Calu3 (cell line): ENCODE measurements at places on chromosomes 2 and 18.

DNA sequence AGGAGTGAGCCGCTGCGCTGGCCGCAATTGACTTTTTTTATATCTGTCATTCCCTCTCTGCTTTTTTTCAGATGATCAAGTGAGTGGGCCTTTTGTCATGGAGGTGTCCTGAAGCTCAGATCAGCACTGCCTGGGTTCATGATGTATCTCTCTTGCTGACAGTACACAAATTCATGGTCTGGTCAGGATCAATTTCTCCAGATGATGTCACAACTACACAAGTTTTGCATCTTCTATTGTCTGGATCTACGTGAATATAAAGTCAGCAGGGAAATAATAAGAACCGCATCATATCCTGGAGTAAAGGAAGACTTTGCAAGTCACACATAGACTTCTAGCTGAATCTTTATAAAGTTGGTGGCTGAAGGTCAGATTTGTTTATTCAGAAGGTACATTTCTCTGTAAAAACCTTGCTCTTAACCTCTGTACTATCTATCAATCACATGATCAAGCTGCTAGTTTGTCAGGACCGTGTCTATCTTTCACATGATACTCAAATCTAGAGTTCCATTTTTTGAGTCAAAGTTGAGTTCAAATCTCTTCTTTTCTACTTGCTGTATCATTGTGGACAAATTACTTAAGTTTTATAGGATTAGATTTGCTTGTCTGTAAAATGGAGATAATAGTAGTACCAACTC lies 13.1 kb upstream of the CD28 start:
- no peak for DNase-seq

- no peak for DNase-seq
These were observed 177.7 kb upstream of the OSR1 start for GRCh38 chr2:19536136-19536535.

DNA sequence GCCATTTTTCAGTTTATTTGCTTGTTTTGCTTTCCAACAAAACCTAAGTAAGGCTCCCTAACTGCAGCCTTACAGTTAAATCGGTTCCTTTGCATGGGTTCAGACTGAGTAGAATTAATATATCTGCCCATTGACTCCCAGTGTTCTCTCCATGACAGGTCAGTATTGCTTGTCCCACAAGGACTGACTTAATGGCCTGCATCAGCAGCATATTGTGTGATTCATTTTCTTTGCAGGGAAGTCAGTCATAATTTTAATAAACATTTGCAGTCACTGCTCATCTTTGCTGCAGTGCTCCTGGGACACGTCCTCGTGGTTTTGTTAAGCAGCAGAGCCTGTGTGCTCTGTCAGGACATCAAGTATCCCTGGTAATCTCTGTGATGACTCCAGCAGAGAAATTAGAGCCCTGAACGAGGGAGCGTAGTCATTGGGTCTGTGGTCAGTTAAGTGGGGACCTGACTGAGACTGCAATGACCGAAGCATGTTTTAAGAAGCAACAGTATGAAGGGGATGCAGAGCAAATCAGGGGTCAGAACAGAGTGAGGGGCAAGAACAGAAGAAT lies 93.3 kb downstream of the CDH20 start:
- DNase-seq = no peak

GRCh38 chr18:59300676-59301285 lies 17.7 kb downstream of the CPLX4 start:
- peak; percentile 7 for DNase-seq

GRCh38 chr2:104867813-104868504 lies 14.0 kb downstream of the POU3F3 start:
- no peak for DNase-seq

GRCh38 chr2:166074430-166074829 lies 53.4 kb downstream of the SCN1A start:
- no peak for DNase-seq

- no peak for DNase-seq
These were observed 27.2 kb downstream of the ATP8B1 start for GRCh38 chr18:57775937-57776336.

DNA sequence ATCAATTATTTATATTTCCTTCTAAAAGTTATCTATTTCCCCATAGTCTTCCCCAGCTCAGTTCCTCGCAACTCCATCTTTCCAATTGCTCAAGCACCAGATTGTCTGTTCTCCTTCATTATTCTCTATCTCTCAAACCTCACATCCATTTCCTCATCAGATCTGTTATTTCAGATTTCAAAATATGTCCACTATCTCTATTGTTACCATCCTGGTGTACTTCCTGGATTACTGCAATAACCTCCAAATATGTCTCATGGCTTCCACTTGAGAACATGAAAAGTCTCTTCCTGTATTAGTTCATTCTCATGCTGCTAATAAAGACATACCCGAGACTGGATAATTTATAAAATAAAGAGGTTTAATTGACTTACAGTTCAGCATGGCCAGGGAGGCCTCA lies 641.7 kb upstream of the ZEB2 start:
- no peak for DNase-seq

- DNase-seq = peak; percentile 32
These were observed at the start of gene VAMP5 for GRCh38 chr2:85584354-85584856. Gene VAMP5 (plus strand): TSS chr2:85584431. CDS start chr2:85584491, 60 bp downstream.

DNA sequence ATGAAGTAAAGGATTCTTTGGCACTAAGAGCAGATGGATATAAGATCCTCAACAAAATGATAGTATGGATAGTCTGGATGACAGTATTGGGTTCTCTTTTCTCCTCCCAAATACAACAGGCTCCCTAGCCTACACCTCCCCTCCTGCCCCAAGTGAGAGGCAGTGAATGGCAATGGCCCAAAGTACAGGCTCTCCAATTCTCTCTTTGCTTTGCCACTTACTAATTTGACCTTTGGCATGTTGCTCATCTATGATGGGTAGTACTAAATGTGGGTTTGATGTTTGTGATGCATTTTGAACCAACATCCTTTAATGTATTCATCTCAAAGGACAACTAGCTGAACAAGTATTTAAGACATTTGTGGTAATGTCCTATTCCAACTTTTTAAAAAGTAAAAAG lies 65.9 kb downstream of the EIF5B start:
- no peak for DNase-seq

- no peak for DNase-seq
These were observed 95.2 kb upstream of the THUMPD2 start for GRCh38 chr2:39874236-39874635.

- DNase-seq = no peak
These were observed 419.6 kb downstream of the NRXN1 start for GRCh38 chr2:50612306-50612705.

DNA sequence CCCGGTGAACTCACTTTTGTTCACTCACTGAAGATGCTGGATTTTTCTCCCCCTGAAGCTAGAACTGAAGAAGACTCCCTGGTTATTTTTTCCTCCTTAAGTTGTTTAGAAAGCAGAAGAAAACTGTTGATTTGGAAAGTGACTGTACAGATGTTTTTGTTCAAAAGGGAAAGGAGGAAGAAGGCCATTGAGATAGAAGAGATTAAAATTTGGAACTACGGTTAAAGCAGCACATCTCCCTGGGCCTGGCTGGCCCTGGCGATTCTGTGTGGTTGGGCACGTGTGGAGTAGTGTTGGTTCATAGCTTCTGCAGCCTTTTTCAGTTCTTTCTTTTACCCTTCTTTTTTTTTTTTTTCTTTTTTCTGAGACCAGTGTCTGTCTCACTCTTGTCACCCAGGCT lies 109.2 kb downstream of the MAP4K4 start:
- no peak for DNase-seq

GRCh38 chr2:171554991-171555615 lies 32.8 kb downstream of the CYBRD1 start:
- DNase-seq = no peak

DNA sequence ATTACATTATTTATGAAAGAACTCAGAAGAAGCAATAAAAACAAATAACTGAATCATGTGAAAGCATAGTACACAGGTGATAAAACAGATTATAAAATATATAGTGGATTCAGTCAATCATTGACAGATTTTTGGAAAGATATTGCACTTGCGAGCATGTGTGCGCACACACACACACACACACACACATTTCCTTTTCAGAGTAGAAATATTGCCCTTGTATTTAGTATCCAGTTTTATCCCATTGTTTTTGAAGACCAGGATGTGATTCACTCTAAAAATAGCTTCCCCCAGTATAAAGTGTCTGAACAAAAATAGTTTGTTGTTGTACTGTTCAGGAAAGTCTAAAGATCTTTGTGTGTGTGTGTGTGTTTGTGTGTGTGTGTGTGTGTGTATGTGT lies 145.5 kb downstream of the CALCRL start:
- no peak for DNase-seq

- DNase-seq = no peak
These were observed 66.5 kb upstream of the FIGN start for GRCh38 chr2:163802284-163802683.

DNA sequence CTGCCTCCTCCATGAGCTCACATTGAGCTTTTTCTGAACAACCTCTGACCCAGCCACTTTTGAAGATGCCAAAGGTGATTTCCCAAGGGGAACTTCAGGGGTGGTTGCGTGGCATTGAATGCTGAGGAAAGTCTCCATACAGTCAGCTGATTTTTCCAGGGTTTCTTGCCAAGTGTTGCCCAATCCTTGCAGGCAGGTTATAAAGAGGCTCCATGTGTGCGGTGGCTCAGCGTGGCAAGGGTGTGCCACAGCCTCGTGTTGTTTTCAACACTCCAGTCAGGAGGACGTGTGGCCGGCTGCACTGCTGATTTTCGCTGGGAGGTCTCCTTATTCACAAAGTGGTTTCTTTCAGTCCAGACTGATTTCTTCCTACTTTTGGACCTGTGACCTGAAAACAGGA lies 81.4 kb upstream of the GATA6 start:
- DNase-seq = no peak

GRCh38 chr18:45330170-45330594 lies 285.1 kb upstream of the SLC14A2 start:
- no peak for DNase-seq

DNA sequence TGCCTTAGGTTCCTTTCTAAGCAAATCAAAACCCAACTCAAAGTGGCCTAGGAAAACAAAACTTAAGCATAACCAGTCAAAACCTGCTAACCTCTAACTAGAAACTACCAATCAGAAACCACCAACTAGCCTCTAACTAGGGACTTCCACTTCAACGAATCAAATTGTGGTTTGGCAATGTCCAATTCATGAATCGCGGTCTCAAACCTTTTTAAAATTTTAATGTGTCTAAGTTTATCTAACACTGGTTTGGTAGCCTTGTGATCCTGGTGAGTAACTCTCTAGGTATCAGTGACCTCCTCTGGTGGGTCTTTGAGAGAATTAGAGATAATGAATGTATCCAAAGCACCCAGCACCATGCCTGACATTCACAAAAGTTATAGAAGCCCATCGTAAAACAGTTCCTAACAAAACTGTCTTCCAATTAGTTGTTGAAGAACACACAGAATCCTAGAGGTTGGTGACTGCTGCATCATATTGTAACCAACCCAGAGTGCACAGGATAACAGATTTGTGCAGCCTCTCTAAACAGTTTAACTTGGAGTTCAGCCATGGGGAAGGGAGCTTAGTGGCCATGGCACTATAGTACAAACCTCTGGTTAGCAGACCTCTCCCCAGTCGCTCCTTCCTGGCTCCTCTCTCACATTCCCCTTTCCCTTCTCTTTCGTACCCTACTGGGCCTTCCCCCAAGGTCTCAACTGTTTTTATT lies 45.2 kb upstream of the B3GNT2 start:
- no peak for DNase-seq

- no peak for DNase-seq
These were observed 859.5 kb upstream of the CNTNAP5 start for GRCh38 chr2:123165616-123166015.

GRCh38 chr2:215358312-215358845 lies 46.5 kb downstream of the ATIC start:
- DNase-seq = no peak

GRCh38 chr2:2566396-2567323 lies 235.6 kb upstream of the MYT1L start:
- DNase-seq = no peak

DNA sequence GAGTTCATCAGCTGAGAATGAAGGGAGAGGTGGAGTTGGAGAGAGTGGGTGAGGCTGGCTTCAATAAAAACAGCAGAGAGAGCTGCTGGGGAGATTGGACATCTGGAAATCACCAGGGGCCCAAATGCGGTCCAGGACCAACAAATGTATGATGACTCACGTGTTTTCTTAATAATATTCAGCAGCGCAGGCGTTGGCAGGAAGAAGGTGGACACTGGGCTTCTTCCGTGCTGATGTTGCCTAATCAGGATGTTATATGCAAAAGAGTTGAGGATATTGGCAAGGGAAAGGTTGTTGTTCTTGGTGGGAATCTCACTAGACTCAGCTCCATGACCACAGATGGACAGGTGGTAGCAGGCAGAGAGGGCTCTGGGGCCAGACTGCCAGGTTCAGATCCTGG lies 12.8 kb upstream of the PLA2R1 start:
- peak; percentile 60 for DNase-seq

GRCh38 chr2:236394571-236394970 lies 130.4 kb upstream of the ASB18 start:
- DNase-seq = no peak

DNA sequence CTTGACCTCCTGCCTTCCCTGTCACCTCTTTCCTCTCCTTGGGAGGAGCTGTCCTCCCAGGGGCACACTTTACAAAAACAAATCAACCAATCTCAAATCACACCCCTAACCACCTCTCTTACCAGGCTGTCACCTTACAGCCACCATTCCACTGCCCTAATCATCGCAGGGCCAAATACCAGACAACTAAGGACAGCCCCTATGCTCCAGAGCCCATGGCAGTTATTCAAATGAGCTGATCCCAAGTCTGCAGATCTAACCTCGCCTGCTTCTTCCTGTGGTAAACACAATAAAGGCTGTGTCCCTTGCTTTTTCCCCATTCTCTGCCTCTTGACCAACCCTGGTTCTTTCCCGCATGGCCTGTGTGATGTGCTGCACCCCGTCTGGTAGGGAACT lies 154.2 kb upstream of the CNTNAP5 start:
- no peak for DNase-seq

DNA sequence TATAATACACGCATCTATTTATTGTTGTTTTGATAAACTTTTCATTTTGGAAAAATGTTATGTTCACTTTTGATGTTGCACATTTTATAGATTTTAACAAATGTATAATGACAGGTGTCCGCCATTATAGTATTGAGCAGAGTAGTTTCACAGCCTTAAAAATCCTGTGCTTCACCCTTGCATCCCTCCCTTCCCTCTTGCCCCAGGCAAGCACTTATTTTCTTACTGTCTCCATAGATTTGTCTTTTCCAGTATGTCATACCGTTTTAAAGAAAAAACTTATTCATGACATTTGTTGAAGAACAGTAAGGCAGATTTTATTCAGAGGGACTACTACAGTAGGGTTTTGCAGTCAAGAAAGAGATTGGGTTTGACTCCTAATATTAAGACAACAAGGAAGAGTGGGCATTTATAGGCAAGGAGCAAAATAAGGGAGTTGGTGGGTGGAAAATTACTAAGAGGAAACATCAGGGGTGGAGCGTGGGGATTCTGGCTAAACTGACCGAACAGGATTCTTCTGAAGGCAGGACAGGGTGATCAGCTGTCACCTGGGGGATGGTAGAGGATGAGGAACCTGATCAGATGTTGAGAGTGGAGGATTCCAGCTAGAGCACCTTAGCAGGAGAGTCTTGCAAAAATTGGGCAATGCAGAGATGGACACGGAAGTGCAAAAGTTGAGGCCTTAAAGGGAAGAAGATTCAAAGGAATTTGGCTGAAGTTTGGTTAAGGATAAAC lies 108.8 kb downstream of the NCK2 start:
- peak; percentile 63 for DNase-seq
